ENCODE measurements at places on chromosomes 6 and 20. TPM values are rescaled to one million over a fixed set of nuclear protein-coding genes. Genes with fewer than 3 reads are reported as not detected.

SLA2 gene
- total RNA-seq, result not detected

CST7 gene
- not detected for total RNA-seq

OR2B3 gene
- total RNA-seq, result not detected

PDE7B gene
- total RNA-seq, result 6.0 TPM

DNA sequence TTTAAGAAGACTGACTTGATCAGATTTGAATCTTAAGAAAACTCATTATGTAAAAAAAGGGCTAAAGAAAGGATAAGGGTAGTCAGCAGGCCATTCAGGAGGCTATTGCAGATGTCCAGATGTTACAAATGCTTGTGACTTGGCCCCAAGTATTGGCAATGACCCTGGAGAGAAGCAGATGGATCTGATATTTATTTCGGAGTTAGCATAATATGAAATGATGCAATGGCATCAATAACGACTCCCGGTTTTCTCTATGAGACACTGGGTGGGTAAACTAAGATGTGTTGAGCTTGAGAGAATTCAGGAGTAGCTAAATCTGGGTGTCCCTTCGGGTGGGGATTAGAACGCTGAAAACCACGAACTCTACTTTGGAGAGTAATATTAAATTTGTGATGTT lies 149.7 kb downstream of the LAMA2 start:
- H3K36me3 ChIP-seq, result no peaks in the 10 kb centered on the region
- no peaks in the 10 kb centered on the region for H3K4me1 ChIP-seq
- H3K27ac ChIP-seq, result no peak overlapping the region
- no peak for DNase-seq
- H3K4me3 ChIP-seq, result no peak overlapping the region

- H3K4me3 ChIP-seq, result no peak overlapping the region
- no peaks in the 10 kb centered on the region for H3K36me3 ChIP-seq
- H3K27me3 ChIP-seq, result no peaks in the 10 kb centered on the region
- no peak for DNase-seq
Observed at GRCh38 chr6:169738204-169738975, 13.0 kb downstream of the DYNLT2 start.

DNA sequence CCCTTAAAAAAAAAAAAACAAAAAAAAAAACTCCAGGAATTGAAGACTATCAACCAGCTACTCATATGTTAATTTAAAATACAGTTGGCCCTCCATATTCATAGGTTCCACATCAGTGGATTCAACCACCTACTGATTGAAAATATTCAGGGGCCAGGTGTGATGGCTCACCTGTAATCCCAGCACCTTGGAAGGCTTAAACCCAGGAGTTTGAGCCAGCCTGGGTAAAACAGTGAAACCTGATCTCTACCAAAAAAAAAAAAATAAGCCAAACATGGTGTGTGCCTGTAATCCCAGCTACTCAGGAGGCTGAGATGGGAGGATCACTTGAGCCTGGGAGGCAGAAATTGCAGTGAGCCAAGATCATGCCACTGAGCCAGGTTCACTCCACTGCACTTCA lies 72.4 kb upstream of the SMIM8 start:
- no peak overlapping the region for H3K27ac ChIP-seq
- H3K4me3 ChIP-seq, result no peak overlapping the region
- peaks cover 31% of the 10 kb centered on the region for H3K36me3 ChIP-seq
- H3K27me3 ChIP-seq, result no peaks in the 10 kb centered on the region
- H3K4me1 ChIP-seq, result no peaks in the 10 kb centered on the region
- no peak for DNase-seq

DNA sequence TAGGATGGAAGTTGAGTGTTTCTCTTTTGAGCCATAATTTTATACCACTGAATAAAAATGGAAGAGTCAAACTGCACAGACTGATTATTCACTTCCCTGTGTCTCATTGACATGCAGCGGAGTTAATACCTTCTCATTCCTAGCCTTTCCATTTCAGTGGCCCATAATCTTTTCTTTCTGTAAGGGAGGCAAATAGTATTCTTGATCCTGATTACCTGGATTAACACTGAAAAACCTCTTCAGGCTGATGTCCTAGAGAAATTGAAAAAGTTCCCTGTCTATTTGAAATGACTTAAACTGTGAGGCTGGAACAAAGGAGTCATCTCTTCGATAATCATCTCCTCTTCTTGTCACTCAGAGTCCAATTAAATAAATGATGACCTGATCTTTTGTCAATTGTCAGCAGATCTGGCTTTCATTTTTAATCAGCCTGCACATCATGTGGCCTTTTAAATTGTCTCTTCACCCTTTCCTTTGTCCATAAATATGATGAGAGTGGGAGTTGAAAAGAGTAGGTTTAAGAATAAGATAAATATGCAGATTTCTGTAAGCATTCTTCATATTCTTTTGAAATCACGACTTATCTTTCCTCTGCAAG lies 713.0 kb downstream of the EPM2A start:
- no peaks in the 10 kb centered on the region for H3K27me3 ChIP-seq
- H3K27ac ChIP-seq, result no peak overlapping the region
- no peak overlapping the region for H3K4me3 ChIP-seq
- DNase-seq, result no peak

DNA sequence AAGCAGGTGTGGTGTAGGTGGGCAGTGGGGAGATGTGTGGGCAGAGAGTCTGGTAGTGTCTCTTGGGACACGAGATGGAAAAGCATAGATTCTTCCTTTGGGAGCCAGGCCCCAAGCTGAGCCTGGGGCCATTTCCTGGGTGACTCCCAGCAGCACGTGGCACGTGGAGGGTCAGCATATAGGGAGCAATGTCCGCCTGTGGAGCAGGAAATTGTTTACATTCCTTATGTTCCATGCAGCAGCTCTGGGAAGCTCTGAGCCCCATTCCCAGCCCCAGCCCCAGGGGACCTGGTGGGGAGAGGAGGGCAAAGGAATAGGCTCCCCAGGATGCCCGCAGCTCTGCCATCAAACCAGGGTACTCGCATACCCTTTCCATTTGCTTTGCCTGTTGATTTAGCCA lies 57.6 kb downstream of the DAAM2 start:
- no peak overlapping the region for H3K4me3 ChIP-seq
- DNase-seq, result no peak
- no peaks in the 10 kb centered on the region for H3K27me3 ChIP-seq
- H3K36me3 ChIP-seq, result no peaks in the 10 kb centered on the region
- peaks cover 19% of the 10 kb centered on the region for H3K4me1 ChIP-seq

DNA sequence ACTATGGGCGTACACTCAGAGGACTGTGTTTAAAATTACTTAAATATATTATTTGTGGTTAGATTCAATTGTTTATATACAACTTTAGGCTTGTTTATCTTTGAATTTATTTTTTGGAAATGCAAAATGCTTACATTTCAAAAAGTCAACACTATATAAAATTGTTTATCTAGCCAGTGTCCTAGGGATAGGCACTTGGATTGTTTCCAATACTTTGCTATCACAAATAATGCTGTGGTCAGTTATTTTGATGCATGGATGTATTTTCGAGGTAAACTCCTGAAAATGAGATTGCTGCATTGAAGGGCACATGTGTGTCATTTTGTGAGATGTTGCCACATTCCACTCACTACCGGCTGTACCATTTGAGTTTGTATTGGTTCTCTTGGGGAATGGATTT lies 213.9 kb downstream of the SLC24A3 start:
- H3K27ac ChIP-seq, result no peak overlapping the region
- H3K4me1 ChIP-seq, result no peaks in the 10 kb centered on the region
- H3K36me3 ChIP-seq, result no peaks in the 10 kb centered on the region
- no peak overlapping the region for H3K4me3 ChIP-seq
- H3K27me3 ChIP-seq, result no peaks in the 10 kb centered on the region

- peaks cover 9% of the 10 kb centered on the region for H3K27me3 ChIP-seq
- no peak for DNase-seq
- H3K27ac ChIP-seq, result no peak within 1 kb of the TSS
- peak within 1 kb of the TSS; percentile 92 for H3K4me3 ChIP-seq
- no peaks in the 10 kb centered on the region for H3K36me3 ChIP-seq
Observed at GRCh38 chr20:3239026-3239866, at the start of gene SLC4A11. Gene SLC4A11 (minus strand): TSS chr20:3239190. CDS start chr20:3239137, 53 bp downstream.

DNA sequence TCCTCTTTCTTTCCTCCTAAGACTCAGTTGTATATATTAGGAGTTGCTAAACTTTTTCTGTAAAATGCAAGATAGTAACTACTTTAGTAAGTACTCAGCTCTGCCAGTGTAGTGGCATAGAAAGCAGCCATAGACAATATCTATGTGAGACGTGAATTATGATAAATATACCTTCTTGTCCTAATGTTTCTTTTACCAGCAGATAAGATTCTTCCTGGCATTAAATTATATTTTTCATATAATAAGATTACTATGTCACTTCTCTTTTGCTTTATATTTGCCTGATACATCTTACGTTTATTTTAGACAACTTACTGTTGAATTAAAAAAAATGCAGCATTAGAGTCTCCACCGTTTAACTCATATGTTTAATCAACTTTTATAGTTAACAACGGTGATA lies 51.7 kb downstream of the HDGFL1 start:
- no peak overlapping the region for H3K27ac ChIP-seq
- no peaks in the 10 kb centered on the region for H3K27me3 ChIP-seq
- H3K4me3 ChIP-seq, result no peak overlapping the region
- DNase-seq, result no peak

- H3K4me3 ChIP-seq, result no peak overlapping the region
- H3K36me3 ChIP-seq, result no peaks in the 10 kb centered on the region
- H3K4me1 ChIP-seq, result no peaks in the 10 kb centered on the region
- no peak for DNase-seq
- H3K27me3 ChIP-seq, result no peaks in the 10 kb centered on the region
Observed at GRCh38 chr20:48308882-48309281, 518.9 kb downstream of the PREX1 start.

- H3K36me3 ChIP-seq, result no peaks in the 10 kb centered on the region
- DNase-seq, result no peak
- no peak overlapping the region for H3K4me3 ChIP-seq
Observed at GRCh38 chr6:138538390-138539031, 39.2 kb upstream of the NHSL1 start.

- no peak for DNase-seq
- H3K27me3 ChIP-seq, result no peaks in the 10 kb centered on the region
- no peak overlapping the region for H3K4me3 ChIP-seq
- no peaks in the 10 kb centered on the region for H3K36me3 ChIP-seq
Observed at GRCh38 chr6:49205526-49205925, 257.5 kb downstream of the MMUT start.

DNA sequence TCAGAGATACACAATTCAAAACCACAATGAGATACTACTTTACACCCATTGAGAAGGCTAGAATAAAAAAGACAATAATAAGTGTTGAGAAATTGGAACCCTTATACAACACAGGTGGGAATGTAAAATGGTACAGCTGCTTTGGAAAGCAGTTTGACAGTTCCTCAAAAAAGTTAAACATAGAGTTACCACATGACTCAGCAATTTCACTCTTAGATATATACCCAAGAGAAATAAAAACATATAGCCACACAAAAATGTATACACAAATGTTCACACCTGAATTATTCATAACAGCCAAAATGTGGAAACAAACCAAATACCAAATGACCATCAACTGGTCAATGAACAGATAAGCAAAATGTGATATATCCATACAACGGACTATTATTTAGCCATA lies 161.1 kb upstream of the PLN start:
- peaks cover 8% of the 10 kb centered on the region for H3K4me1 ChIP-seq
- H3K4me3 ChIP-seq, result no peak overlapping the region
- no peak for DNase-seq
- no peaks in the 10 kb centered on the region for H3K36me3 ChIP-seq

- H3K4me3 ChIP-seq, result no peak overlapping the region
- peak; percentile 26 for DNase-seq
- no peaks in the 10 kb centered on the region for H3K27me3 ChIP-seq
- no peaks in the 10 kb centered on the region for H3K4me1 ChIP-seq
Observed at GRCh38 chr20:36199345-36200257, 36.7 kb upstream of the AAR2 start.

- no peak for DNase-seq
- no peak overlapping the region for H3K4me3 ChIP-seq
Observed at GRCh38 chr6:53526000-53526399, 18.9 kb downstream of the GCLC start.

- H3K27ac ChIP-seq, result no peak overlapping the region
- DNase-seq, result no peak
- no peaks in the 10 kb centered on the region for H3K4me1 ChIP-seq
Observed at GRCh38 chr6:37201726-37202125, 31.8 kb downstream of the PIM1 start.

- peaks cover 17% of the 10 kb centered on the region for H3K36me3 ChIP-seq
- DNase-seq, result no peak
- no peaks in the 10 kb centered on the region for H3K4me1 ChIP-seq
- no peaks in the 10 kb centered on the region for H3K27me3 ChIP-seq
Observed at GRCh38 chr6:7241709-7242645, 71.0 kb downstream of the SSR1 start.

DNA sequence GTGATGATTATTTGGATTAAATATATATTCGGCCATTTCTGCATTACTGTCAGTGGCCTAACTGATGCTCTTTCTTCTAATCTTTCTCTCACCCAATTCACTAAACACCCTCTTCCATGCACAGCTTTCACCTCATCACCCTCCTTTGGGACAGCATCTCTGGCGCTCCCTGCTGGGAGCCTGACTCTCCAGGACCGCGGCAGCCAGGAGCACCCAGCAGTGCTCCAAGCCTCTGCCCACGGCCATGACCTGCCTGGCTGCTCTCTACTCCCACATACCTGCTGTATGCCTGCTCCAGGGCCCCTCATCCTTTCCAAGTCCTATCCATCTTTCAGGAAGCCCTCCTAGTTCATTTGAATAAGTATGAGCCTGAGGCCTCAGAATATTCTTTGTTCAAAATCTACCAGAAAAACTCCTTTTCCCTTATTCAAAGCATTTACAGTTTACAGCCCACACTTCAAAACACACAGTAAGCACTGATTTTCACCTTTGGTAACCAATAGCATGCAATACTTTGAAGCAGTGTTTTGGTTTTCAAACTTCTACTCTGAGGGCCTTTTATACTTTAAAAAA lies 15.2 kb downstream of the CTCFL start:
- H3K27me3 ChIP-seq, result no peaks in the 10 kb centered on the region
- no peak overlapping the region for H3K4me3 ChIP-seq
- DNase-seq, result no peak
- H3K4me1 ChIP-seq, result no peaks in the 10 kb centered on the region

GRCh38 chr6:152775428-152775827 lies 24.8 kb downstream of the VIP start:
- H3K27ac ChIP-seq, result no peak overlapping the region
- H3K4me1 ChIP-seq, result no peaks in the 10 kb centered on the region
- no peak for DNase-seq
- H3K4me3 ChIP-seq, result no peak overlapping the region
- H3K27me3 ChIP-seq, result no peaks in the 10 kb centered on the region

DNA sequence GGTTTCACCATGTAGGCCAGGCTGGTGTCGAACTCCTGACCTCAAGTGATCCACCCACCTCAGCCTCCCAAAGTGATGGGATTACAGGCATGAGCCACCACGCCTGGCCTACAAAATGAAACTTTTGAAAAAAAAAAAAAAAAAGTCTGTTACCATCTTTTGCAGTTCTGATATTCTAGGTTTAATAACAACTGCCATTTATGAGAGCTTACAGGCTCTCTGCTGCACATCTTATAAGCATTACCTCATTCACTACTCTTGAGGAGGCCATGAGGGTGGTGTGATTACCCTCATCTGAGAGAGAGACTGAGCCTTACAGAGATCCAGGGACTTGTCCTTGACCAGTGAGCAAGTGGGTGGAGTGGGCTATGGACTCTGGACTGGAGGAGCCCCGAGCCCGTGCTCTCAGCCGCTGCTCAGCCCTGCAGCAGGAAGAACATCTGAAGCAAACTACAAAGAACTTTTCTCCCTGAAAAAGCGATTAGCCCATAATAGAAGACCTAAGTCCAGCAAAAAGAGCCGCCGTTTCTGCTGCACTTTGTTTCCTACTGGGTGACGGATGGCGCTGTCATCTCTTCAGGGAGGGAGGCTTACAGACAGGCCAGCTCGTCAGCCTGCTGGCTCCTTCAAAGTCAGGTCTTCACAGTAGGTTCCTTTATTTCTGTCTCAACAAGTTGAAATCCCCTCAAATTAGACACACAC lies 119.8 kb upstream of the AKAP12 start:
- no peak overlapping the region for H3K4me3 ChIP-seq
- H3K4me1 ChIP-seq, result no peaks in the 10 kb centered on the region
- H3K27ac ChIP-seq, result no peak overlapping the region
- H3K36me3 ChIP-seq, result no peaks in the 10 kb centered on the region

All from ascending aorta (tissue), 2 donors.